Pericardium fibroblast (primary cell): ENCODE measurements at places on chromosomes 5 and 9. TPM values are rescaled to one million over a fixed set of nuclear protein-coding genes. Genes with fewer than 3 reads are reported as not detected.

NTNG2 gene
- 0.58 and 1.3 TPM in 2 replicates for total RNA-seq

TMED7 gene
- 70.4 and 97.2 TPM in 2 replicates for total RNA-seq

SLC6A19 gene
- total RNA-seq = not detected in 2 replicates

PAM gene
- total RNA-seq = 125 and 161 TPM in 2 replicates

GFRA3 gene
- total RNA-seq = not detected in 2 replicates

CACNA1B gene
- under 0.01 and 0.12 TPM in 2 replicates for total RNA-seq

PGM5 gene
- 1.4 and 6.3 TPM in 2 replicates for total RNA-seq

SHOC1 gene
- total RNA-seq = 0.09 TPM in 1 of 2 replicates, not detected in the other

LHX3 gene
- total RNA-seq = not detected in 2 replicates

OGN gene
- total RNA-seq = 30.7 and 78.1 TPM in 2 replicates

TRIM23 gene
- 7.7 and 11.1 TPM in 2 replicates for total RNA-seq

ADAMTS16 gene
- total RNA-seq = not detected in 2 replicates

WNT8A gene
- not detected in 2 replicates for total RNA-seq

MYMK gene
- 2.3 TPM in 1 of 2 replicates, not detected in the other for total RNA-seq

COL23A1 gene
- total RNA-seq = 0.60 TPM in 1 of 2 replicates, not detected in the other

ACER2 gene
- total RNA-seq = 0.26 and 2.7 TPM in 2 replicates

EIF4E1B gene
- not detected in 2 replicates for total RNA-seq

SPATA31E1 gene
- not detected in 2 replicates for total RNA-seq

STING1 gene
- total RNA-seq = 74.2 and 127 TPM in 2 replicates

MARCOL gene
- total RNA-seq = not detected in 2 replicates

SEMA4D gene
- 0.23 and 1.5 TPM in 2 replicates for total RNA-seq

ANGPTL2 gene
- 47.1 and 63.0 TPM in 2 replicates for total RNA-seq

TARS1 gene
- 130 and 147 TPM in 2 replicates for total RNA-seq

PNPLA7 gene
- total RNA-seq = 0.23 and 1.6 TPM in 2 replicates

FLT4 gene
- 0.12 and 1.8 TPM in 2 replicates for total RNA-seq

OR1Q1 gene
- not detected in 2 replicates for total RNA-seq

HMGXB3 gene
- total RNA-seq = 26.7 and 32.1 TPM in 2 replicates

KLF4 gene
- 82.1 and 84.7 TPM in 2 replicates for total RNA-seq

NMUR2 gene
- not detected in 2 replicates for total RNA-seq

PCDH12 gene
- 0.47 and 1.3 TPM in 2 replicates for total RNA-seq

CTNND2 gene
- total RNA-seq = 2.6 TPM in 1 of 2 replicates, not detected in the other

FBP1 gene
- total RNA-seq = 0.12 TPM in 1 of 2 replicates, not detected in the other

KCNV2 gene
- not detected in 2 replicates for total RNA-seq

ABO gene
- total RNA-seq = not detected in 2 replicates

MAP3K1 gene
- total RNA-seq = 3.5 and 9.8 TPM in 2 replicates

NRARP gene
- total RNA-seq = 0.35 and 3.4 TPM in 2 replicates

RAB3C gene
- total RNA-seq = not detected in 2 replicates

DOCK2 gene
- total RNA-seq = 0.09 and 0.23 TPM in 2 replicates

FOXD4L4 gene
- total RNA-seq = not detected in 2 replicates

MAMDC2 gene
- total RNA-seq = 6.1 and 7.7 TPM in 2 replicates

TSSK1B gene
- total RNA-seq = not detected in 2 replicates

FSTL4 gene
- not detected in 2 replicates for total RNA-seq

BTNL3 gene
- total RNA-seq = not detected in 2 replicates

OR1N2 gene
- not detected in 2 replicates for total RNA-seq

TRIO gene
- total RNA-seq = 74.8 and 190 TPM in 2 replicates

LRRTM2 gene
- not detected in 2 replicates for total RNA-seq

SEMA5A gene
- total RNA-seq = 5.3 and 22.8 TPM in 2 replicates

ACTBL2 gene
- 0.35 TPM in 1 of 2 replicates, not detected in the other for total RNA-seq

PCDHB12 gene
- total RNA-seq = under 0.01 and 0.26 TPM in 2 replicates

FGF1 gene
- 0.26 and 2.0 TPM in 2 replicates for total RNA-seq
